GM20000 (cell line): ENCODE measurements at places on chromosomes 3 and 15.

- DNase-seq = no peak
These were observed 2.5 kb downstream of the RCCD1 start for GRCh38 chr15:90957031-90957790.

DNA sequence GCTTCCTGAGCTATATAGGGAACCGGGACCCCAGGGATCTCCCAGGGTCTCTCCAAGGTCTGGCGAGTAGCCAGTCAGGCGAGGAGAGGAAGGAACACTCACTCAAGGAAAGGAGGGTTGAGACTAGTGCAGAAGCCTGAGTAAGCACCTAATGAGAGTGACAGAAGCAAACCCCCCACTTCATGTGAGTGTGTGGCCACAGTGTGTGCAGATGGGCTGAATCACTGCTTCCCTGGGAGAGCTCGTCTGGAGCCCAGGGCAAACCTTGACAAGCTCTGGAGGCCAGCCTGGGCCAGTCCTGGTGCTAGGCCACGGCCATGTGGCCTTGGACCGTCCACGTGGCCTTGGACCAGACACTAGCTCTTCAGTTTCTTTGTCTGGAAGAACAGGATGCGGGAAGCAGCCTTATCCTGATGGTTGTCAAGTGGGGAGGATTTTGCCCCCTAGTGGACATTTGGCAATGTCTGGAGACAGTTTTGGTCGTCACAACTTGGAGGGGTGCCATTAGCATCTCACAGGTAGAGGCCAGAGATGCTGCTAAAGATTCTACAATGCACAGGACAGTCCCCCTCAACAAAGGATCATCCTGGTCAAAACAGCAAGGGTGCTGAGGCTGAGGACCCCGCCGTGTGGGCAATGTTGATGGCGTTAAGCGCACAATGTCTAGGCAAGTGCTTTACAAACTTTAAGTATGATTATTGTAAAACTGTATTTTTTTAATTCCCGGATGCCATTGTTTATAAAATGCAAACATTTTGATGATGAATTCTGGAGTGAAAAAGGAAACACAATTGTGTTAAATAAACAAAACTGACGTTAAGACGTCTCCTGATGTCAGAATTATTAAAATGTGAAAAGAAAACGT is 34.8 kb upstream of the CTSH start:
- DNase-seq = peak; percentile 49

GRCh38 chr3:81274671-81275070 is 486.8 kb downstream of the GBE1 start:
- DNase-seq = no peak

- DNase-seq = peak; percentile 28
These were observed 218.6 kb downstream of the PDCD6IP start for GRCh38 chr3:34016925-34017587.

- DNase-seq = no peak
These were observed 275.6 kb downstream of the BBX start for GRCh38 chr3:107798381-107798780.

DNA sequence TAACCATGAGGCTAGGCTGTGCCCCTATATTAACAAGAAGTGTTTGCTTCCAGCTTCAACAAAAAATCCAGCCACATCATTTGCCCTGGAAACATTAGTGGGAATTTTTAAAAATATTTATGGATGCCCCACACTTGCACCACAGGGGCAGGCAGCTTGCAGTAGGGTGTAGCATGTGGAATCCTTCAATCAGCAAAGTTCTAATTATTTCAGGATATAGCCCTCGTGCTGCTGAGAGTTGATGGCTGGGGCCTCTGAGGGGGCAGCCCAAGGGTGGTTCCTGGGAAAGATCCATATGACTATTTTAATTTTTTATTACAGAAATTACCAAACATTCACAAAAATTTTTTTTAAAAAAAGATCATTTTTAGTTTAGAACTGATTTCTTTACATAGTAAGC is 35.1 kb upstream of the LMCD1 start:
- no peak for DNase-seq

DNA sequence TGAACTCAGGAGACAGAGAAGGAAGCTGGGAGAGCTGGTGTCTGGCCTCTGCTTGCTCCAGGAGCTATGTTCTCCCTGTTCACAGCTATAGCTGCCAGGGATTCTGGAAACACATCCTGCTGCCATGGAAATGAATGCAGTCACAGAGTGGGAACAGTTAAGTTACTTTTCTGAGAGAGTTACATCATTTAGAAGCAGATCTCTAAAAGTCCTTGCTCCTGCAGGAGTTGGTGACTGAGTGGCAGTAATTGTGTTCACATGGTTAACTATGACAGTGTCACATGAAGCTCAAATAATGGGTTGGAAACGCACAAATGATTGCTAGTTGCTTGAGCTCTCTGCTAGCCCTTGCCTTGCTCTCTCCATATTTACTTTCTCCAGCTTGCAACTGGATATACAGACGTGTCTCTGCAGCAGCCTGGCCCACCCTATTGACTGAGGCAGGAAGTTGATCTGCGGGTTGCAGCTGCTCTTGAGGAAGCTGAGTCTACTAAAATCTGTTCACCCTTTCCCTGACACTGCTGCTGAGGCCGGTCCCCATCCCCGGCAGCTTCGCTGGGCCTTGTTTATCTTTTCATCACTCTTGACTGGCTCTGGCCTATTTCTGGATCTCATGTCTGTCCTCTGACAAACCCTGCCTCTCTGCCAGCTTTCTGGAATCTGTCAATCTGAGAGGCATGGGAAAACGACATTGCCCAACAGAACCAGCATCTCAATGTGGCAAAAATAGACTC is 16.7 kb upstream of the ISLR start:
- no peak for DNase-seq

GRCh38 chr3:183581496-183582155 is 26.1 kb upstream of the KLHL6 start:
- DNase-seq = no peak

DNA sequence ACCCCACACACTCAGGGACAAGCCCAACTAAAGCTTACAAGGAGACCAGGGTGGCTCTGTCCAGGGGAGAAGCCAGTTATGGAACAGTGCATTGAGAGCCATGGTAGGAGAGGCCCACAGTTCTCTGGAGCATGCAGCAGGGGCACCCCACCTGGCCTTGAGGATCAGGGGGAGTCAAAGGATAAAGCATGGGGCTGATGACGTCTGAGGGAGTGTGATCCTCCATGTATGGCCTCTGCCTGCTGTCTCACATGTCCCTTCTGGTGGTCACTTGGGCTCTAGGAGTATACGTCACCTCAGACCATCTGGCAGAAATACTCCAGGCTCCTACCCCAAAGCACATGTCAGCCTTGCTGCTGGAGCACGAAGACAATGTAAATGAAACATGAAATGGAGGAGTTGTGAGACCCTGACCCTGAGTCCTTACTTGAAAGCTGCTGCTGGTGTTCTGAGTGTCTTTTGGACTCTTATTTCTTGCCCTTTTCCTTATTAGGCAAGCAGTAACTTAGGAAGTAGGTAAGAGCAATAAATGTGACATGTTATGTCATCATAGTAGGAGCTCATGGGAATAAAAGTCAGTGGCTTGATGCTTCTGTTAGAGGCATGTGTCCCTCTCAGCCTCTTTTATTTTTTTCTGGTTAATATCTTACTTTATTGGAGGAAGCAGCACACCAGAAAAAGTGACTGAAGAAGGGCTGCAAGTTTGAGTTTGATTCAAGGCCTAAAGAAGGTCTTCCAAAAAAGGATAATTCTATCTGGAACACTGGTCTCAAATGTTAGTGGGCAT is 15.5 kb downstream of the SRPRB start:
- DNase-seq = no peak

DNA sequence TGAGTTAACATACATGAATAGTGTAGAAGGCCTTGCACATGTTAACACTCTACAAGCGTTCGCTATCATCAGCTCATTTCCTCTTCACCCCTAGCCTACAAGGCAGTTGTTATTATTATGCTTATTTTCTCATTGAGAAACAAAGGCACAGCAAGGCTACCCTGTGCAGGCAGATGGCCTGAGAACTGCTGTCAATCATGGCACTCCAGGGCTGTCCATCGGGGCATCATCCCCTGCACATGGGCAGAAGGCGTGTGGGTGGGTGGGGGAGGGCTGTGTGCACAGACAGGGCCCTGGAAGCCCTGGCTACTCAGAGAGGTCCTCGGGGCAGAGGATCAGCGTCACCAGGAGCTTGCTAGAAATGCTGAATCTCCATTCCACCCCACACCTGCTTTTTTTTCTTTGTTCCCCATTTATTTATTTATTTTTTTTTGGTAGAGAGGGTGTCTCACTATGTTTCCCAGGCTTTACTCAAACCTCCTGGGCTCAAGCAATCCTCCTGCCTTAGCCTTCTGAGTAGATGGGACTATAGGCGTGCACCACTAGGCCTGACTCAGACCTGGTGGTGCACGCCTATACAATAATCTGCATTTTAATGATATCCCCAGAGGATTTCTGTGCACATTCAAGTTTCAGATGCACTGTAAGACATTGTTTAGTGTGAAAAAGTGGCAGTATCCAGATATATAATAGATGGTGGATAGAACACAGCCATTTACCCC is 9.6 kb upstream of the ZXDC start:
- no peak for DNase-seq

- DNase-seq = no peak
These were observed 477.4 kb downstream of the NAALADL2 start for GRCh38 chr3:175336406-175337133.

- DNase-seq = no peak
These were observed 521.2 kb downstream of the FOXP1 start for GRCh38 chr3:71062037-71062932.

GRCh38 chr3:134267996-134268395 is 17.3 kb upstream of the RYK start:
- DNase-seq = no peak

- DNase-seq = no peak
These were observed 90.5 kb downstream of the LRRC3B start for GRCh38 chr3:26713091-26713490.

GRCh38 chr3:117045143-117045542 is 335.6 kb downstream of the TUSC7 start:
- DNase-seq = no peak

- no peak for DNase-seq
These were observed 115.6 kb downstream of the GSK3B start for GRCh38 chr3:119978554-119979208.

DNA sequence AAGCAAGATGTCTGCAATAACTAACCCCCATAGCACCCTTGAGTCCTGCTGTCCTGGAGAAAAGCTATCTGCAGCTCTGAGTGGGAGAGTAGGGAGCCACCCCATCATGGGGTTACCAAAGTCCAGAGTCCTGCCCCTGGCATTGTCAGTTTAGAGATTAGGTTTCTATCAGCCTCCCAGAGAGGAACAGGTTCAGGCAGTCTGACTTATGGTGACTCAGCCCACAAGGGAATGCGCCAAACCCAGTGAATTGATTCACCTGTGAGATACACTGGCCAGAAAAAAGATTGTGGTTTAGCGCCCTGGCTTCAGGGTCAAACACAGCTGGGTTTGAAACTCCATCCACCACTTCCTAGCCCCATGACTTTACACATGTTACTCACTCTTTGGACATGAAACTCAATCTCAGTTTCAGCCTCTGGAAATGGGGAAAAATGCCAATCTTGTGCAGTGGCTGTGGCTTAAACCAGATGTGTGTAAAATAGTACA is 263.6 kb upstream of the HES1 start:
- DNase-seq = no peak

DNA sequence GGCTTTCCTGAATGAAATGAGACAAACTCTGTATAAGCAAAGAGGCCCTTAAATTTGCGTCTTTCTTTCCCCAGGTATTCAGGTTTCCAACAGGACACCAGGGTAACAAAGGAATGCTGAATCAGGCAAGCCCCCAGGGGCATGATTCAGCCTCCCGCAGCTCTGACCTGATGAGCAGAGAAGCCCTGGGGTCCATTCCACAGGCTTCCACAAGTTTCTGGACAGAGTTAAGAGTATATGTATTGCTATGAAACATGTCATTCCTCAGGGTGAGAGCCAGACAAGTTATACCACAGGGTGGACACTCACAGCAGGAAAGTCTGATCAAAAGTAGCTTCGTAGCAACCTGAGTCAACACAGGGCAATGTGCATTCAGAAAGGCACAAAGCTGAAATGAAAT is 68.1 kb upstream of the CTNNB1 start:
- DNase-seq = no peak

DNA sequence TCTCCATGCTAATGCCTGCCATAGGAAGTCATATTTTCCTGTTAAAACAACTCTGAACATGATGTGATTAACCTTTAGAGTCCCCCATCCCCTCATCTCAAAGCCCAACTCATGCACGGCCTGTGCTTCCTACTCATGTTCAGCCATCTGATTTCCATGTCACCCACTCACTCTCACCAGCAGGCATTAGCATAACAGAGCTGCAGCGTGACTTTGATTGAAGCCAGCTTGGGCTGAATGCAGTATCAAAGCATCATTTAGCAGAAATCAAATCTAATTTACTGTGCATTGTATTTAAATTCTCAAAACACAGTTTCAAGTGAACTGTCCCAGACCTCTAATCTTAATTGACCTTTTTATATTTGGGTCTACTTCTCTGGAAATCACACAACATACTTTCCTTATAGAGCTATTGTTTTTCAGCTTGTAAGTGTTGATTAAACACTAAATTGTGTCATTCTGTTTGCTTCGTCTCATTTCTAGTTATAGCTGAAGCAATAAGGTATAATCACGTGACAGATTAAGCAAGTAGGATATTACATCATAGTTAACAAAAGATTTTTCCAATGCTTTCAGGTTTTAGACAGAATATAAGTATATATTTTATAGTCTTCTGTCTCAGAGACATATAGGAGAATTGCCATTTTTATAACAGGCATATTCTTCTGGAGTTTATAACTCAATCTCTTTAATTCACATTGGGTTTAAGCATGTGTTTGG is 501.5 kb downstream of the ROBO2 start:
- DNase-seq = no peak

- no peak for DNase-seq
These were observed 1.4 kb downstream of the ISLR2 start for GRCh38 chr15:74131628-74132413.

DNA sequence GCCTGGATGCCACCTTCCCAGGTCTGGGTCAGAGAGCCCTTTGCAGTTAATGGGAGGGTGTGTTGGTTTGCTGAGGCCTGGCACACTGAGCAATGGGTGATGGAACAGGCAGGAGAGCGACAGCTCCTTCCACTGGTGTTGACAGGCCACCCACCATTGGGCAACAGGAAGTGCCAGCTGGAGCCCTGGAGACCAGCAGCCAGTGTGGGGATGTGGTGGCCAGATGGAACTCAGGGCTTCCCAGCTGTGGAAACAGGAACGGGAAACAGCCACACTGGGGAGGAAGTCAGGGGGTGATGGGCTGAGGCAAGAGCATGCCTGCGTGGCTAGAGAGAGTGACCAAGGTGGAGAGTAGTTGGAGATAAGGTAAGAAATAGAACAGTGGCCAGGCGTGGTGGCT is 9.3 kb downstream of the PSTPIP1 start:
- DNase-seq = no peak

GRCh38 chr3:38687321-38687720 is 37.8 kb upstream of the SCN5A start:
- DNase-seq = no peak

DNA sequence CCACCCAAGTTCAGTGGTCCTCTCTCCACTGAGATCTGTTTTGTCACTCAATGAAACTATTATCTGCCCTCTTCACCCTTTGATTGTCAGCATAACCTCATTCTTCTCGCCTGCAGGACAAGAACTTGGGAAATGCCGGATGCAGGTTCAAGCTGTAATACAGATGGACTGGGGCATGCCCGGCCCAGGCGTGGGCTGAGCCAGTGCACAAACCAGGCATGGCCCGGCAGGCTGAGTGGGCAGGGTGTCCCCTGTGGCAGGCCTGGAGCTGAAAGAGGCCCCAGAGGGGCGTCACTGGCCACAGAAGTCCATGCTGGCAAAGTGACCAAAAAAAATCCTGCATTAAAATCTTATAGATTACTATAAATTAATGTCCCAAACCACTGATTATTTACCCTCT is 638.9 kb upstream of the EPHA6 start:
- no peak for DNase-seq
